ENCODE measurements at places on chromosomes 16 and 17.

- no peak for DNase-seq
Observed at GRCh38 chr16:56161658-56162057, 29.6 kb upstream of the GNAO1 start.

GRCh38 chr16:74034862-74035261, 261.8 kb upstream of the PSMD7 start:
- no peak for DNase-seq

DNA sequence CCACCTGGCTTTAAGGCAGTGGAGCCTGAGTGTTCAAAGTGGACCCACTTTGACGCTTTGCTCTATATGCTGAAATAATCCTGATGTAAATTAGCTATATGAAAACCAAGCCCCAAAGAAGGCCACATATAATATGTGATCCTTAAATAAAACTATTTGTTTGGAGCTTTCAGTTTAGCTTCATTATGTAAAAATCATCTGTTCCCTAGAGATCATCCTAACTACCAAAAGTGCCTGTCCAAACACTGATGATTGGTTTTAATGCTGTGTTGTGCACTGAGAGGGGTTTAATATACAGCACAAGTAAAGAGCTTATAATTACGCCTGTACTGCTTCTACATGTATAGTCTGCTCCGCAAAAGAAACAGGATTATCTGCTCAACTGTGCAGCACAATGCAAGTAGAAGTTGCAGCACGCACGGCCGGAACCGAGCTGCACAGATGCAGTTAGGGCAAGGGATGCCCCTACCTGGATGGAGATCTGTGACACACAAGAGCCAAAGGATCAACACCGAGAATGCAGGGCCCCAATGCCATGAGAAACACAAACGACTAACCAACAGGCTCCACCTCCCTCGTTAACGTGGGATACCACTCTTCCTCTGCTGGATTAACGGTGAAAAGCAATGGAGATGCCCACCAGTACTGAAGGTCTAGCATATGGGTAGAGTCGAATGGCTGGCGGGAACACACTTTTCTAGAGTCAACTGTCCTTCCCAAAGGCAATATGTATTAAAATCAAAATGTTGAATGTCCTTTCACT, 20.5 kb downstream of the USP7 start:
- DNase-seq, result no peak

DNA sequence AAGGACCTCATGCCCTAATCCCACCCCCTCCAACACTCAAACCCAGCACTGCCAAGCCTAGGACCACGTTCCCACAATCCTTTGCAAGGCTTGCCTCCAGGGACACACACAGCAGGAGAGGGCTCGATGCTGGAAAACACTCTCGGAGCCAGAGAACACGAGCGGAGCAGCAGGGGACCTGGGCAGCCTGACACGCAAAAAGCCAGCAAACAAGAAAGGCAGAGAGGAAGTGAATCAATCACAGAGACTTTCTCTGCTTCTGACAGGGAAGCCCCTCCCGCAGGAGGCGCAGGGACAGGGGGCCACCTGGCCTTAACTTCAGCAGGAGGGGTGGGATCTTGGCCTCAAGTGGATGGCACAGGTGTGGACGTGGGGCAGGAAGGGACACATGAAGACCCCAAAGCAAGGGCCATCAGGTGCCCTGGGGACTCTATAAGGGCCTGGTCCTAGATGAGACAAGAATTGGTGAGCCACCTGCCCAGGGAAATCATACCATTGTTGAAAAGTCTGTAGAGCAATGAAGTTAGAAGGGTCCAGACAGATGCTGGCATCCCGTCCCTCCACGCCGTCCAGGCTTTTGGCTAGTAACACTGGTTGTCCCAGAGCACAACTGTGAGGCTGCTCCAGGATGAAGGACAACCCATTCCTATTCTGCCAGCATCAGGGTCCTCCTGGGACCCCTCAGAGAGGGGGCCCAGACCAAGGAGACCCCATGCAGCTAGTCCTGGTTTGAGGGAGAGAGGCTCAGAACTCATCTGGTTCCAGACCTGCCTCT, 2.2 kb downstream of the SDK2 start:
- DNase-seq, result no peak

- no peak for DNase-seq
Observed at GRCh38 chr17:79046916-79047280, 22.9 kb downstream of the C1QTNF1 start.

GRCh38 chr17:64200080-64201032, 62.7 kb downstream of the TEX2 start:
- DNase-seq, result no peak

DNA sequence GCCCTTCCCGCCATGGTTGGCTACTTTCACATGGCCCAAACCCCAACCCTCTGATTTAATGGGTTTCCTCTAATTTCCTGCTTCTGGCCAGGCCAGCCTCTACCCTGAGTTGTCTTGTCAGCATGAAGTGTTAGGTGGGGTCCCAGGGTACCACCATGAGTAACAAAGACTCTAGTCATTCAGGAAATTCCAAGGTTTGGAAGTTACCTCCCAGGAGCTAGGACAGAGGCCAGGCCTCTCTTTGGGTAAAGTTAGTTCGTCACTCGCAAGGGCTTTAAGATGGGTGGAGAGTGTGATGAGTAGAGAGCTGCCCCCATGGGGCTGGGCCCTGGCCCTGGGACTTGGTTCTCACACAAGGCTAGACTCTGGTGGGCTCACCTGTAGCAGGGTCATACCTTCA, 54.6 kb downstream of the PLD6 start:
- DNase-seq, result no peak

DNA sequence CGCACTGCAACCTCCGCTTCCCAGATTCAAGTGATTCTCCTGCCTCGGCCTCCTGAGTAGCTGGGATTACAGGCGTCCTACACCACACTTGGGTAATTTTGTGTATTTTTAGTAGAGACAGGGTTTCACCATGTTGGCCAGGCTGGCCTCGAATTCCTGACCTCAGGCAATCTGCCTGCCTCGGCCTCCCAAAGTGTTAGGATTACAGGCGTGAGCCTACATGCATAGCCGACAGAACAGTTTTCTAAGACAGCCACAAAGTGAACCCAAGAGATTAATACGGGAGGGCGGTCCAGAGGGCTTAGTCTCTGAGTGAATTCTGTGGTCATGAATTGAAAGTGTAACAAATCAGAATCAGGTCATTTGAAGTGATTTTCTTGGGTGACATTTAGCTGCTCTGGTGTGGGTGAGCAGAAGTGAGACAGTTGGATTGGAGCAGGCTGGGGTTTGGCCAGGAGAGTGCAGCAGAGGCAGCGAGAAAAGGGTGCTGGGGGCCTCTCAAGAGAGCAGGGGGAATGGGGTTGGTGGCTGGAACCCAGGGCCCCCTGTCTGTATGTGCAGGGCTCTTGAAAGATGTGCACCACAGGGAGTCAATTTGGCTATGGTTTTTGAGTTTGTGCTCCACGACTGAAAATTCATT, 231.4 kb upstream of the WSCD1 start:
- no peak for DNase-seq

- no peak for DNase-seq
Observed at GRCh38 chr16:31451681-31452351, 7.5 kb upstream of the ARMC5 start.

DNA sequence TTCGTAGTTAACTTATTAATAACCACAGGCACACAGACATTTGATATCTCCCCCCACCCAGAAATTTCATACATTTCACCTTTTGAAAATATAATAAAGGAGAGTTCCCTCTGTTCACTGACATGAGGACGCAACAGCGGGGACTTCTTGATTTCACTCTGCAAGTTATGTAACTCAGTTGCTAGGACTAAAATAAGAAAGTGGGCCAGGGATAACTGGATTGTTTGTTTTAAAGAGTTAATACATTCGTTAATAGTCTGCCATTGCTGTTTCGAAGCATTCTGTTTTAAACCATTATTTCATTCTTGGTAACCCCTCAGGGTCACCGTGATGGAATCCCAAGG, 1.2 kb downstream of the RHOT1 start:
- no peak for DNase-seq

DNA sequence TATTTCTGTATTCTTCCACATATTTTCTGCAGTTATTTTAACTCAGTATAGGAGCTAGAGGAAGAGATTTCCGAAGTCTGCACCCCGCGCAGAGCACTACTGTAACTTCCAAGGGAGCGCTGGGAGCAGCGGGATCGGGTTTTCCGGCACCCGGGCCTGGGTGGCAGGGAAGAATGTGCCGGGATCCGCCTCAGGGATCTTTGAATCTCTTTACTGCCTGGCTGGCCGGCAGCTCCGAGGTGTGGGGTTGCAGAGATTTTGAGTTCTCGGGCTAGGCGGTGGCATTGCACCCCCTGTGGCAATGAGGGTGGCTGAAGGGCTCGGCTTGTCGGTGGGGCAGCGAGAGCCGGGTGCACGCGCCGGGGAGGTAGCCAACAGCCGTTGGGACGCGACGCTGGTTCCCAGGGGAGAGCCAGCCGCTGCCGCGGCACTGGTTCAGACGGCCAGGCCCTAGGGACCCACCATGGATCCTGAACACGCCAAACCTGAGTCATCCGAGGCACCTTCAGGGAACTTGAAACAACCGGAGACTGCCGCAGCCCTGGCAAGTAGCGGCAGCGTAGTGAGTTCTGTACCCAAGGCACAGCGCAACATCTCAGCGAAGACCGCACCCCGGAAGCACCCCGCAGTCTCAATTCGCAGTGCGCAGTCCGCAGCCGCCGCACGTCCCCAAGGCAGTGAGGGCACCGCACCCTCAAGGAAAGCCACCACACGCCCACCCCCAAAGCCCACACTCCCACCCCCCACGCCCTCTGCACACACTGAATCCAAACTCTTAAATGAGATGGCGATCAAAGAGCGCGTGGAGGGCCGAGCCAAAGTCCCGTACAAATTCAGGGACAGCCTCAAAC, at the start of gene CMTM1:
Gene CMTM1, plus strand, starts transcription at position 389 of the 851 bp plus-strand sequence. Its CDS starts 75 bp downstream, at position 464.
- no peak for DNase-seq

GRCh38 chr16:61871837-61872777, 164.1 kb downstream of the CDH8 start:
- no peak for DNase-seq

- no peak for DNase-seq
Observed at GRCh38 chr17:77756846-77757560, 201.5 kb upstream of the TNRC6C start.

DNA sequence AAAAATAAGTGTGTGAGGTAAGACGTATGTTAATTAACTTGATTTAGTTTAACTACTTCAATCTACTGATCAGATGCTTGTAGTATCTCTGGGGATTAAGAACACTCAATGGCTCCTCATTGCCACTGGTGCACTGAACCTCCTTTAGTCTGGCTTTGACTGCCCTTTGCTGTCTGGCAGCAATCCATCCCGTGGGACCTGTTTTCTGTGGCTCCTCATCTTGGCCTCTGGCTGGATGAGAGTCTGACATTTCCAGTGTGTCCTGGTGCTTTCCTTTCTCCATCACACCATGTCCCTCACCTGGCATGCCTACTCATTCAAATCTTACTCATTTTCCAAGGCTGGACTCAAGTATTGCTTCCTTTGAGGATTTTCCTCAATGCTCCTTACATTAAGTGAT, 212.2 kb downstream of the CA10 start:
- DNase-seq, result no peak

GRCh38 chr16:20704281-20704680, 6.8 kb upstream of the ACSM1 start:
- no peak for DNase-seq

DNA sequence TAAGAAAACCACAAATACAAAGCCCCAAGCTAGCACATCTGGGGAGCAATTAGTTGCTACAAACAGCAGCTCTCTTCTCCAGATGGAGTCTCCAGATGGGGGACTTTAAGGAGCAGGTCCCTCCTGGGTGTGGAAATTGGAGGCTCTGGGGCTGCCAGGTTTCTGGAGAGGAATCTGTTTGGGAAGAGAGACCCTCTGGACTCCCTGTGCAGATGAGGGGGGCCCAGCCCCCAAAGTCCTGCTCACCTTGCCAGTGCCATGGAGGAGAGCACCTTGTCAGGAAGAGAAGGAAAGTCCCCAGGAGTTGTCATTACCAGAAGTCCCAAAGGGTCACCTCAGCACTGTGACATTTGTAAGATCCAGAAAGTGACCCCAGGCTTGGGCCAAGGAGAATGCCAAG, 14.8 kb downstream of the TEKT5 start:
- DNase-seq, result no peak

DNA sequence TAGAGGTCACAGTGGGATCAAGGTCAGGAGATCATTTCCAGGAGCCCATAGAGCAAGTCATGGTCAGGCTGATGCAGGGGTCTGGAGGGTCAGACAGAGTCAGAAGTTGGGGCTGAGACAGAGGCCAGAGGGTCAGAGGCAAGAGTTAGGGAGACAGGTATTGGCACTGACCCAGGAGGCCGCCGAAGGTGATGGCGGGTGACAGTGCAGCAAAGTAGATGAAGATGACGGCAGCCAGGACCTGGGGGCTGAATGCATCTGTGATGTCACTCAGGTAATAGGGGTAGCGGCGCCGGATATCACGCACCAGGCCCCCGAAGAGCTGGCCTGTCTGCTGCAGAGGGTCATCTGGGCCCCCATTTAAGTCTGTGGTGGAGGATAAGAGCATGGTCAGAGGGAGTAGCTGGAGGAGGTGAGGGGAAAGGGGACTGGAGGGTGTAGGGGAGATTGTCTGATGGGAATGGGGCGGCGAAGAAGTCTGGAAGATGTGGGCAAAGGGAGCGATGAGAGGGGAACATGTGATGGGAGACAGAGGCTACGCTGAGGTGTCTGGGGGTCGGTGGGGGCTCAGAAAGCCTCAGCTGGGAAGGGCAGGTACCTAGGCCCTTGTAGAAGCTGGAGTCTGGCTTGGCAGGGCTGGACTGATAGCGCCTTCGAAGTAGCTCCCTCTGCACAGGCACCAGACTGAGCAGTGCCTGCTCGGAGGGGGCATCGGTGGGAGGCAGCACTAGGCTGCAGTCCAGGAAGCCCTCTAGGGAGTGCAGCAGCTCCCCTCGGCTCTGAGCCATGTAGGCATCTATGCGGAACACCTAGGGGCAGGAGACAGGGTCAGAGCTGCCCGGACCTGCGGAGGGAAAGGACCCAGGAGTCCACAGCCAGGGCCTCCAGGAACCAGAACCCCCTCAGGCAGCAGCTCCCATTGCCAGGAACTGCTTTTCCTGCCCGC, 9.8 kb downstream of the SLC4A1 start:
- no peak for DNase-seq

DNA sequence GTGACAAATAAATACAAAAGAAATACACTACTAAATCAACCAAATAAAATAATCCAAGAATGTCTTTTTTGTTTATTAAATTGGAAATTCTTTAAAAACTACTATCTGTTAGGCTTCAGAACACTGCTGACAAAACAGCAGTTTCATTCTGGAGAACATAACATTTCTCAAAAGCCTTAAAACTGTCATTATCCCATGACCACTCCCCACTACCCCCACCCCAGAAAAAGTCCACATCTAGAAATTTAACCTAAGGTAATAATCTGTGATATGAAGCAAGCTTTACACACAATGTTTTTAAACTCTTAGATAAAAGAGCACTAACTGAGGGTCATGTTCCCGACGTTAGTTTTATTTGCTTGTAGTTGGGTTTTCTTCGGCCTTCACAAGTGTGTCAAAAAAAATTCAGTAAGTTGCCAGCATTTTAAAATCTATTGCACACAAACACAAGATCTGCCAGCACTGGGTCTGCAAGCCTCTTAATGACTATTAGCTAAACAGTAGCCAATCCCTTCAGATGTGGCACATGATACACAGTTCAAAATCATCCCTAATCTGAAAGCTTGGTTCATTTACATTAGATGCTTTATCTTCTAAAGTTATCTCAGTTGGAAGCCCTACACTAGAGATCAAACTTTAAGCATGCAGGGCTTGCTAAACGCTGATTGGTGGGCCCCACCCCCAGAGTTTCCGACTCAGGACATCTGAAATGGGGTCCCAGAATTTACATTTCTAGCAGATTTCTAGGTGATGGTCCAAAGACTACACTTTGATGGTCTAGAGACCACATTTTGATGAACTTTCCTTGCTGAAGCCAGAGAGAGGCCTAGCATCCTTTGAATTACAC, 75.2 kb downstream of the KANSL1 start:
- DNase-seq, result no peak

- no peak for DNase-seq
Observed at GRCh38 chr16:58843675-58844074, 109.6 kb upstream of the GOT2 start.
